Stimulated activated memory B cell treated with anti-CD40 and anti-IgM and Interleukin-4, amounts not matched to agents 10 μg/mL and 1 μg/mL and 100 μg/mL, for 72 hours (primary cell): ENCODE measurements at places on chromosomes 1 and 21.

GRCh38 chr1:153531638-153532037, 4.2 kb downstream of the S100A6 start:
- ATAC-seq, result no peak

DNA sequence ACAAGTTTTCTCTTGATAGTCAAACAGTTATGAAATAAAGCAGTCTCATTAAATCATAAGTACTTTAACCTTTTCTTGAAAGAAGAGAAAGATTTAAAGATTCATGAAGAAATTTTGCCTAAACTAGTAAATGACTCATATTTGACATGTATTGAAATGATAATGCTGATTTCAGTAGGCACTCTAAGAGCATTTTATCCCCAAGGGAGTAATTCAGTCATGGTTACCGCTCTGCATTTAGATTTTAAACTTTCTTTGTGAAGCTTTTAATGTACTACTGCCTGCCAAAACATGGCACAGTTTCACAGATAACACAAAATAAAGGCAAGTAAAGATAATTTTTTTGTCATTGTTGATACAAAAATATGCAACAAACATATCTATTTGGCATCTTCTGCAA, 6.8 kb downstream of the USH2A start:
- ATAC-seq, result no peak

DNA sequence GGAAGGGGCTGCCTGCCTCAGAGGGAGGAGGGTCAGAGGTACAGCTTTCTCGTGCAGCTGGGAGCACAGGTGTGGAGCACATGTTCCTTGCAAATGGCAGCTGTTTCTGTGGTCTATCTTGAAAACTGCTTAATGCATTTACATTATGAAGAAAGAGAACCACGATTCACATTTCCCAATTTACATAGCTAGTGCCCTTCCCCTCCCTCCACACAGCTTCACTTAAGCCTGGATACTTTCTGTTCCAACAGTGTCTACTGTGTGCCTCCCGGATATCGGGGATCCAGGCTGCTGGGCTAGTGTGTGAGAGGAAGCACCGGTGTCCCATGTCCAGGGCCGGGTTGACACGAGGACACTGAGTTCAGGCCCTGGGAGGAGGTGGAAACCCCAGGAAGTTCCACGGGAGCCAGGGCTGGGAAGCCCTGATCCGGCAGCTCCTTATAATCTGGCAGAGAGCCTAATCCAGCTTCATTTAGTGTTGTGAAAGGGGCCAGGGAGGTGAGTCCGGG, 31.6 kb downstream of the TMCC2 start:
- ATAC-seq, result no peak

DNA sequence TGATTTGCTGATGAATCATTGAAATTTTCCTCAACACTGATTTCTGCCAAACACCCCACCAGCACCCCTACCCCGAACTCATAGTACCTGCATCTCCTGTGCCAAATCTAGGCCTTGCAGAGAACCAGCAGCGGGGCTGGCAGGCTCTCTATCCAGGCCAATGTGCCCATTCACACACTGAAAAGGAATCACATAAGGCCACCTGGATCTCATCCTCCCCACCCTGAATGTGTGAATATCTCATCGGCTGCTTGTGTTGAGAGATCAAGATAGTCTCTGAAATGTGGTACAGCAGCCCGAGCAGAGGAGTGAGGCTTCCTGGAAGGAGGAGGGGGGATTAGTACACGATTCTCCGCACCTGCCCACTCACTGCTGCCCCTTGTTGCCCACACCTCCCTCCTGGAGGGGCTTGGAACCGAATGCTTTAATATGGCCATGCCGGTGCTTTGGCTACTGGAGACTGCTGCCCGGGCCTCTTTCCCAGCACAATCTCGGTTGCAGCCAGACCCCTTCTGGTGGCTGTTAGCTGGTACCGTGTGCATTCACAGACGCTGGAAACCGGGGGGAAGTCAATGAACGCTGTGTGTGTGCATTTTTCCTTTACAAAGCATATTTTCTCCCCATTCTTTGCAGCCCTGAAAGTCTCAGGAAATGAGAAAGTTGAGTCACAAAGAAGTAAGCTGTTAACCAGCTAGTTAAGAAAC, 619.5 kb downstream of the MATN1 start:
- no peak for ATAC-seq

DNA sequence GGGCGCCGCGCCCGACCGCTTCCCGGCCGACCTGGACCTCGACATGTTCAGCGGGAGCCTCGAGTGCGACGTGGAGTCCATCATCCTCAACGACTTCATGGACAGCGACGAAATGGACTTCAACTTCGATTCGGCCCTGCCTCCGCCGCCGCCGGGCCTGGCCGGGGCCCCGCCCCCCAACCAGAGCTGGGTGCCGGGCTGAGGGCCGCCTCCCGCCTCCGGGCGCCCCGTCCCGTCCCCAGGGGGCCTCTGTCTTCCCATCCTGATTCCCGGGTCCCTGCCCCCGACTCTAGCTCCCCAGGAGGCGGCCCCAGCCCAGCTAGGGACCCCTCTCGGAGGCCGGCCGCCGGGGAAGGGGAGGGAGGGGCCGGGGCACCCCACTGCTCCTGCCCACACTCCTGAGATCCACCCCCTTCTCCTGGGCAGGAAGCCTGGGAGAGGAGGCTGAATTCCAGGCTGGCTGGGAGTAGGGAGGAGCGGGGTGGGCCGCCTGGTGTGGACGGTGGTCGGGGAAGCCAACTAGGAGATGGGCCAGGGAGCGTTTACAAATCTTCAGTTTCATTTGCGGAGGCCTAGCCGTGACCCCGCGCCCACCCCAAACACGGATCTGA, 21.4 kb downstream of the FOXO6 start:
- ATAC-seq, result no peak

DNA sequence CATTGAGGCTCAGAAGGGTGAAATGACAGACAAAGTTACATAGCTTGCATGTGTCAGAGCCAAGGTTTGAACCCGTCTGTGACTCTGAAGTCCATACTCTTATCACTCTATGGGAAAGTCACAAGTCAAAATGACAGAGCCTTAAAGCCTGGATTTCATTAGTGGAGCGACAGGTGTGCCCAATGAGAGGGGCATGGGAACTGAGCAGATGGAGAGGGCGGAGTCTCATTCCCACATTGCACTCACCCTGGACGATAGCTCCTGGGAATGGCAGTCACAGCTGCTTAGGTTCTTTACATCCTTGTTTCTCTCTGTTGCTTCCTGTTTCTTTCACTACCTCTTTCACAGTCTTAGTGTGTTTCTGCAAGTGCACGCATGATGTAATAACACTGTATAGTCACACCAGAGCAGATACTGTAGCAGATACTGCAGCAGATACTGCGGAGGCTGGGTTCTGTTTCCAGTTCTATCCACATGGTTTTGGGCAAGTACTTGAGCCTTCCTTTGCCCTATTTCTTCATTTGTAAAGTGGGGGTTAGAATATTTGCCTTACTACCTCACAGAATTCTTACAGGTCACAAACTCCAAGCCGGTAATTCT, 127.2 kb downstream of the ZSCAN20 start:
- ATAC-seq, result no peak

DNA sequence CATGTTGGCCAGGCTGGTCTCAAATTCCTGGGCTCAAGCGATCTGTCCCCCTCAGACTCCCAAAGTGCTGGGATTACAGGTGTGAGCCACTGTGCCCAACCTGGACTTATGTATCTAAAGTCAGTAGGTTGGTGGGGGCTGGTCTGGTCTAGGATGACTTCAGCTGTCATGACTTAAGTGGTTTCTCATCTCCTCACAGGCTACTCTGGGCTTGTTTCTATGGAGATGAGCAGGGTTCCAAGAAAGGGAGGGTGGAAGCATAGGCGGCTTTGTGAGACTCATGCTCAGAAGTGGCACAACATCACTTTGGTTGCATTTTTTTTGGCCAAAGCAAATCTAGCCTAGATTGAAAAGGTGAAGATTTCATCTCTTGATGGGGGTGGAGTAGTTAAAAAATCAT, 115.9 kb upstream of the IVNS1ABP start:
- no peak for ATAC-seq

- ATAC-seq, result no peak
These were observed 276.9 kb downstream of the SIPA1L2 start for GRCh38 chr1:232353001-232353400.

DNA sequence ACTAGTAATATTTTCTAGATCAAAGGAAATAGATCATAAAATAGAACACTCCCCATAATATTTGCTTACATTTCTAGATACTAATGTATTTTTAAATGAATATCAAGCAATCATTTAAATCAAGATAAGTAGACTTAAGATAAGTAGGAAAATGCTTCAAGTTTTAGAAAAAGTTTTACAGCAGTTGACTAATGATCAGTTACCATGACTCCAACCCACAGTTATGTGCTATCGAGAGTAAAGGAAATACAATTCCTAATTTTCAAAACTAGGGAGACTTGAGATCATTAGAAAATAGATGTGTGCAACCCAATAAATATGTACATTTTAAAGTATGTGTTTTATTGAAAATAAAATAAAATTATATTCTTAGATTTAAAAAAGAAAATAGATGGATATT, 95.0 kb downstream of the DENND1B start:
- ATAC-seq, result no peak

DNA sequence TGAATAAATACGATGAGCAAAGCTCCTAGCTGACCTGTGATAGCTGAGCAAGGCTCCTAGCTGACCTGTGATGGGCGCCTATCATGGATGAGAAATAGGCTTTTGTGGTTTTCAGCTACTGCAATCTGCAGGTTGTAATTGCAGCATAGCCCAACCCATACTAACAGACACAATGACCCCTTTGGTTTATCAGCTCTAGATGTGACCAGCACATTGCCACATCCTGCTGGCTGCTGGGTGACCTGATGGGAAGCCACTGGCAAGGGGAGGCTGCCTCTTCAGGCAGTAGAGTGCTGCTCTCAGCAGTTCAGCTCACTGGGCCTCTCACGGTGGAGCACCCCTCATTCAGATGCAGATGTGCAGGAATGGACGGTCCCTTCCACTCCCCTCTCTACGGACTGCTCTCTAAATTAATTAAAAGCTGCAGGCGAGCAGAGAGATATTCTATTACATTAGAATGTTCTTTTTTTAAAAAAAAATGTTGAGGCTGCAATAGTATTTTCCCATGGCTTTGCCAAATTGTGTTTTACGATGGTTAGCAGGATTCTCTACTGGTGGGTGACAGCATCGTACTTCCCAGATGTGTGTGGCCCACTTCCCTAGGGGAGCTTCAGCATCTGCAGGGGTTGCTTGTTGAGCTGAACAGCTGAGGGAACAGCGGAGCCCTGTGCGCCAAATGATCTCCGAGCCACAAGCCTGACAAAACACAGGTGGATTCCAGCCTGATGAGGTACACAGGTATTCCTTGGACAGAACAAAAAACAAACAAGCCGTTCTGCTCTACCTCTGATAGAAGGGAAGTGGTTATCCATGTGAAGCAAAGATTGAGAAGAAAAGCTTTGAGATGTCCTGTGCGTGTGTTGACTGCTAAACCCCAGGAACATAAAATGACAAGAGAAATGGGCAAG, 65.0 kb downstream of the SYT6 start:
- ATAC-seq, result no peak

DNA sequence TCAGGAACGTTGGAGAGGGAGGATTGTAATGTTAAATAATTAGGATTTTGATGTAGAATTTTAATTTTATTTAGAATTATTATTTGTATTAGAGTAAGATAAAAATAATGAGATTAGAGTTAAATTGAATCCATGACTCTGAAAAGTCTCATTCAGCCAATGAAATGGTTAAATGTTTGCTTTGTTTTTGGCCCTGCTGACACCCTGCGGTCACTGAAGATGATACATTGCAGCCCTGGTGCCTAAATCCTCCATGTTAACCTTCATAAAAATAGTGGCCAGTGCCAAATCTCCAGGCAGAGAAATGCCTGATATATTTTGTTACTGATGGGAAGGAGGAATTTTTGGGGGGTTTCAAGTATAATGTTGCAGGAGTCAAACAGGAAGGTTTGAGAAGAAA, 27.3 kb upstream of the RLF start:
- ATAC-seq, result no peak

DNA sequence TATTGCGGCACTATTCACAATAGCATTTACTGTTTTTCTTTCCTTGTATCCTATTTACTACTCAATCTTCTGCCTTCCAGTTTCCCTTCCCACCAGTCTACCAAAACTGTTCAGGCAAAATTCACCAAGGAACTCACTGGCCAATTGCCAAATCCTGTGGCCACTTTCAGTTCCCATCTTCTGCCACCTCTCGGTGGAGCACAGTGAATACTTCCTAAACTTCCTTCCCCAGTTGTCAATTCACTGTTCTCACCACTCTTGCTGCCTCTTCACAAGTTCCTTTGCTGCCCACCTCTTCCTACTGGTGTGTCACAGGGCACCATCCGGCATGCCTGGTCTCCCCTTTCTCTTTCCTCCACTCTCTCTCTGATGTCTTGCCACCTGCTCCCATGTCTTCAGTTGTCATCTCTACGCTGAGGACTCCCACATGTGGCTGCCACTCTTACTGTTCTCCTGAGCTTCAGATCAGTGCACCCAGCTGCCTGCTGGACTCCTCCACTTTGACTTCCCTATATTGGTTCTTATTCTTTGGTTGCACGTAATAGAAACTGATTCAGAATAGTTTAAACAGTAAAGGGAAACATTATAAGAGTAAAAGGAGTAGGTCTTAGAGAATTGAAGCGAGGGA, 114.4 kb downstream of the PIK3R3 start:
- no peak for ATAC-seq

- no peak for ATAC-seq
These were observed 136.1 kb upstream of the HOOK1 start for GRCh38 chr1:59678493-59679228.

DNA sequence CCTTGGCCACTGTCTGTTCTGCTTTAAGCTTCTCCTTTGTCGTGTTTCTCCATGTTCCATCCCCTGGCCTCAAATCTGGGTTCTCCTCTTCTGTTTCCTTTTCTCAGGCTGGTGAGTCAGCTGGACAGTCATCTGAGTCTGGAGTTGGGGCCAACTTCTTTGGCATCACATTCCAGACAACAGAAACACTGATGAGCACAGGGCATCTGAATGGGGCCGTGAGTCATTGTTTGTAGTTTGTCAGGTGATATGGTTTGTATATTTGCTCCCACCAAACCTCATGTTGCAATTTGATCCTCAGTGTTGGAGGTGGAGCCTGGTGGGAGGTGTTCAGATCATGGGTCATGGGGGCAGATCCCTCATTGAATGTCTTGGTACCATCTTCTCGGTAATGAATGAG, 14.3 kb upstream of the OLIG2 start:
- no peak for ATAC-seq

DNA sequence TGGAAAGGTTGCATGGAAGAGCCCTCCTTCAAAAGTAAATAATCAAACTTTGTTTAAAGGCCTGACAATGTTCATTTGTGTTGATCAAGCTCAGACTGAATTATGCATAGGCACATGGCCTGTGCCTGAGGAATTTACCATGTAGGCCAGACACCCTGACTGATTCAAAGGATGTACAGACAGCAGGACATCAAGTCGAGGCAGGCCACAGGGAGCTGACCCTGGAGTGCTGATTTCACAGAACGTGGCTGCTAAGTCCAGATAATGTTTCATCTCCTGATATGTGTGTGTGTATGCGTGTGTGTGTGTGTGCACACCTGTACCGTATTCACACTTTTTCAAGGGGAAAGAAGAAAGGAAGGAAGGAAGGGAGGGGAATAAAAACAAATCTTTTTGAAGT, 34.1 kb downstream of the NAV1 start:
- no peak for ATAC-seq

DNA sequence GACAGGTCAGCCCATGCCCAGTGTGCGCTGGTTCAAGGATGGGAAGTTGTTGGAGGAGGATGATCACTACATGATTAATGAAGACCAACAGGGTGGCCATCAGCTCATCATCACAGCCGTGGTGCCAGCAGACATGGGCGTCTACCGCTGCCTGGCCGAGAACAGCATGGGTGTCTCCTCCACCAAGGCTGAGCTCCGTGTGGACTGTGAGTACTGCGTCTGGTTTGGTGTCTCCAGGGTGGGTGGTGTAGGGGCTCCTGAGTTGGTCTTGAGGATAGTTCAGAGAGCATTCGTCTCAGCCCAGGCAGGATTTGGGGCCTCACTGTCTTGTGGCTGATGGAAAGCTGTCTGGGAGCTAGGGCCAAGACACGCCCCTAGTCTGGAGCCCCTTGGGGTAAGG, 83.2 kb downstream of the TRIM11 start:
- no peak for ATAC-seq
